Stimulated activated CD8-positive, alpha-beta memory T cell treated with anti-CD3 and anti-CD28 coated beads, Interleukin-7, amount 100 ng/mL, for 4 hours (primary cell): ENCODE measurements at places on chromosomes 13 and 19.

- no peak for DNase-seq
These were observed 4.6 kb upstream of the ZNF845 start for GRCh38 chr19:53328967-53329366.

- DNase-seq: no peak
These were observed 20.3 kb downstream of the DCAF15 start for GRCh38 chr19:13972368-13973155.

- peak; percentile 29 for DNase-seq
These were observed 106.8 kb upstream of the SPATA13 start for GRCh38 chr13:24053519-24054251.

DNA sequence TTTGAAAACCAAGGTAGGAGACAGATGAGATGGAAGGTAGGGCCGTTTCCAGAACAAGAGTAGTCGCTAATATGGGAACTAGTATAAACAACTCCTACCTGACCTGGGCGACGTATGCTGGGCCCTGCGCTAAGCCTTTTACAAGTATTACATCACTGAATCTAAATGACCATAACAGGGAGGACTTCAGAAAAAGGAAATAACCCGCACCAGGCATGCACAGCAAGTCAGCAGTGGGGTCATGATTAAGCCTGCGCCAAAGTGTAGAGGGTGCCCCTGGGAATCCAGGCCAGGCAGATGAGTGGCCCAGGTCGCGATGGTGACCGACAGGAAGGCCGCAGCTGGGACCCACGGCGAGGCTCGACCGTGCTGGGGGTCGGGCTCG, 613 bp downstream of the ATP13A1 start:
- DNase-seq: no peak

- no peak for DNase-seq
These were observed 10.8 kb downstream of the LATS2 start for GRCh38 chr13:21050288-21051197.

DNA sequence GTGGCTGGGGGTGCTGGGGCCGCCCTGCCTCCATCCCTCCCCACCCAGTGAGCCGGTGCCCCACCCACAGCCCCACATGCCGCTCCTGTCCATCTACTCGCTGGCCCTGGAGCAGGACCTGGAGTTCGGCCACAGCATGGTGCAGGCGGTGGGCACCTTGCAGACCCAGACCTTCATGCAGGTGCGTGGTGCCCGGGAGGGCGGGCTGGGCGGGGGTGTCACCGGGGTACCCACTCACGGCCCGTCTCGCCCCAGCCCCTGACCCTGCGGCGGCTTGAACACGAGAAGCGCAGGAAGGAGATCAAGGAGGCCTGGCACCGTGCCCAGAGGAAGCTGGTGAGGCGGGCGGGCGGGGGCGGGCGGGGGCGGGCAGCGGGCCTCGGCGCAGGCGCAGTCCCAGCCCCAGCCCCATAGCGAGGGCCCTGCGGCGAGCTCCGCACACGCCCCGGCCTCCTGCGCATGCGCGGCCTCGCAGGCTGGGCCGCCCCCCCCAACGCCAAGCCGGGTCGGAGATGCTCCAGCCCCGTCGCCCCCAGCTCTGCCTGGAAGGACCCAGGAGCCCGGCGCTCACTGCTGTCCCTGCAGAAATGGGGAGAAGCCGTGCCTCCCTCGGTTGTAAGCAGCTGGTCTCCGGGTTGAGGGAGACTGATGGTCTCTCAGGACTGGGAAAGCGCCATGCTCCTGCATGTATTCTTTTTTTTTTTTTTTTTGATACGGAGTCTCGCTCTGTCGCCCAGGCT, 7.7 kb downstream of the ARHGAP45 start:
- peak; percentile 84 for DNase-seq
